ELR (cell line): ENCODE measurements at places on chromosomes 4 and X.

- DNase-seq = peak; percentile 68
Measured at GRCh38 chr4:163544407-163545038, 50.0 kb downstream of the TMA16 start.

- no peak for DNase-seq
Measured at GRCh38 chrX:68570598-68570997, 71.7 kb downstream of the YIPF6 start.

GRCh38 chr4:189083769-189084168 is 856.9 kb upstream of the FRG1 start:
- DNase-seq = no peak

GRCh38 chrX:45479196-45479834 is 278.6 kb upstream of the DIPK2B start:
- DNase-seq = peak; percentile 90

- DNase-seq = no peak
Measured at GRCh38 chrX:99705701-99706100, 704.4 kb downstream of the PCDH19 start.

DNA sequence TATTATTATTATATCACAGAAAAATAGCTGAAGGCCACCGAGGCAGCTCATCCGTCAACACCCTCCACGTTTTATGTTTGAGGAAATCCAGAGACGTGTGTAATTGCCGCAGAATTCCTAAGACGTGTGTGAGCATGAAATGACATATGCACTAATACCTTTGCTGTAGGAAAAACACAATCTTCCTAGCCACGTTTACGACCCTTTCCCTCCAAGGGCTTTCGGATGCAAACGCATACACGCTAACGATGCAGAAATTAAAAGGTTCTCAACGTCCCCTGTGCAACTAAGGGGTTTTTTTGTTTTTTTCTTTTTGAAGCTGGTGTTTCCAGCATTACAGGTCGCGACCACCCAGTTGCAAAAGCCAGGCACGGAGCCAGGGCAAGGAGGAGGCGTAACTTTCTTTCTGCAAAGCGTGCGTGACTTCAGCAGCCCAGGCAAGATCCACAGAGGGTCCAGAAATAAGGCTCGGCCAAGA is 33.8 kb downstream of the CRLF2 start:
- DNase-seq = peak; percentile 41

DNA sequence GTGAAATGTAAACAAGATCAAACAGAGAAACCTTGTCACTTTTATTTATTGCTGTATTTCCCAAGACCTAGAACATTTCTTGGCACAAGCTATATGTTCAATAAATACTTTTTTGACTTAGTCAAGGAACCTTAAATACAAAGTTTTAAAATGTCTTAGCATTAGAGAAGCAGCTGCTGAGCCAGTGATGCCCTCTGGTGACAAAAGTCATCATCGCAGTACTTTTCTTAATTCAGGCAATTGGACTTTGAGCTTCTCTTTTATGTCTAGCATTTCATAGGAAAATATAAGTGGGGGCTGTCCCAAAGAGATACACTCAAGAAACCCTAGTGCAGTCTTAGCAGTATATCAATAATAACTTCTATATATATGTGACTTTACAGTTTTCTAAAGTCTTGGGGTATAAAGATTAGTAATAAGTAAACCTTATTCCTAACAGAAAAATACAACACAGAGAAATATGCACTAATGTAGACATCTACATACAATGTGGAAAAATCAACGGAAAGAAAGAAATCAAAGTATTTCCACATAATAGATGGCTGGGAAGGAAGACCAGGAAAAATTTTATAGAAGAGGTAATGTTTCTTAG is 118.4 kb downstream of the DTHD1 start:
- DNase-seq = peak; percentile 41

GRCh38 chrX:64192673-64193072 is 12.8 kb downstream of the AMER1 start:
- DNase-seq = no peak

DNA sequence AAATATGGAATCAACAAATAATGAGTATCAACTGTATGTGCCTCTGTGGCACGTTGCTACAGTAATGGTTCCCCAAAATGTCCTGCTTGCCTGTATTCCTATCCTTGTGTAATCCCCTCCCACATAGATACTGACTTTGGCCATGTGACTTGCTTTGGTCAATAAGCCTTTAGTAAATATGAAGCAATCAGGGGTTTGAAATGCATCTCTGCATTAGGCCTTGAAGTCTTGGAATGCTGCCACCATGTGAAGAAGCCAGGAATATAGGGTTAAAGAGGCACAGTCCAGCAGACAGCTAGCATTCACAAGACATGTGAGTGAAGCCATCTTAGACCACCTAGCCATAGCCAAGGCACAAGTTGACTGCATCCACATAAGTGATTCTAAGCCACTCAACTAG is 190.9 kb downstream of the GABRB1 start:
- DNase-seq = peak; percentile 24

DNA sequence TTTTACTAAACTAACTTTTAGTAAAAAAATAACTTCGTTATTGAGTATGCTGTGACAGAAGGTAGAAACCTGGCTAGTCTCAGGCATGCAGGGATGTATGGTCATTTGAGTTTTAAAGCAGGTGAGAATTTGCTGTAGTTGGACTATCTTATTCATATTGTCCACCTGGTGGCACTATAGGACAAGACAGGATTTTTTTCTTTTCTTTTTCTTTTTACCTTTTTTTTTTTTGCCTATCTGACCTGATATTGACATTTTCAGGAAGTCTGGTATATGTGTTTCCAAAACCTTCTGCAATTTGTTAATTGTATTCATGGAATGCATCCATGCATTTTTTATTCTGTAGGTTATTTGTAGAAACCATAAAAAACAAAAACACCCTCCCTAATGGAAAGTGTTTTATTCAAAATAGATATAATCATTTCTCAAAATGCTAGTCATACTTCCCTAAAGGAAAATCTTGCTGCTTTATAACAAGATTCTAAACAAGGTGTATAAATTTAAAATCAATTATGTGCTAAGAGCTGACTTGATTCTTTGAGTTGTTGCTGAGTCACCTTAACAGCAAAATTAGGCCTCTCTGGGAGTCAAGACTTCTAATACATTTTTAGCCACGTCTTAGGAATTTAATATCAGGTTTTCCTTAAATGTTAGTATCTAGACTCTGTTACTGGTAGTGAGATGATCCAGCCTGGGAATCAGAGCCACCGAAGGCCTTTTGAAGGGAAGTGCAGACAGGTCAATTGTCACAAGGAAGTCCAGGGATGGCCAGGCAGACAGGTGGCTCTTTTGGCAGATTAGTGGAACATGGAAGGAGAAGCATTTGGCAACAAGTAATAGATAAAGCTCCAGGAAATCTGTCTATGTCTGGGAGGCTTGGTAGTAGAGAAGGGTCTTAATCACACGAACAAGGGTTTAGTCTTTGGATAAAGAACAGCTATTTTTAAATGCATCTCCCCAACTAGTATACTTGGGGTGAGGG is 201.3 kb upstream of the GNPDA2 start:
- DNase-seq = peak; percentile 39

DNA sequence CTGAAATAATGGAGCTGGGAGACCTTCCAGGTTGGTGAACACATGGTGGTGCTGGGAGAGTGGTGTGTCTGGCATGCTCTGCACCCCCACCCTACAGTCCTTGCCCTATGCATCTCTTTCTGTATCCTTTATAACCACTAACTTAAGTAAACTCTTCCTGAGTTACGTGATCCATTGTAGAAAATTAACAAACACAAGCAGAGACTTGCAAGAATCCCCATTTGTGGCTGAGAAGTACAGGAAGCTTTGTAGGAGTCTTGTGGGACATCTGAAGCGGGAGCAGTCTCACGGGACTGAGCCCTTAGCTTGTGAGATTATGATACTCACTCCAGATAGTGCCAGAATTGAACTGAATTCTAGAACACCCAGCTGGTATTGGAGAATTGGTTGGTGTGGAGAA is 14.3 kb upstream of the FAM13A start:
- DNase-seq = no peak

DNA sequence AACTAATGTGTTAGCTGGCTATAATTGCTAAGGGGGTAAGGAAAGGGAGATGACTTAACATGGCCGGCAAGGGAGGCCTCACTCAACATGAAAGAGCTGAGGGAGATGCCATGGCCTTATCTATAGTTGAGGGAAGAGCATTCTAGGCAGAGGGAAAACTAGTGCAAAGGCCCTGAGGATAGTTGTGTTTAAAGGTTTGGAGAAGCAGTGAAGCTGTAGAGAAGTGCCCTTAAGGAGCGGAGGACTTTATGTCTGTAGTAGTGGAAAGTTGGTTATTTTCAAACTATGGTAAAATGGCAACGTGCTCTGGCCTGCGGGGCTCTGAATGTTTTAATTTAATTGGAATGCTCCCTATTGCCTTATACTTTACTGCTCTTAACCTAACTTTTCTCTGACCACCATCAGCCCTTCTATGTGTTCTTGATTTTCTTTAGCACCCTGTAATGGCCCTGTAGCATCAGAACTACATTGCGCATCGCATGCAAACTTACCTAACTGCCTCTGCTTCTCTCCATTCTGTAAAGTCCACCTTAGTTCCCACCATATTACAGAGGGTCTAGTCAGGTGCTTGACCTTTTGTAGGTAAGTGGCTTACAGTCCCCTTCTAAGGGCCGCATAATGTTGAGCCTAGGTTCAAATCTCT is 35.8 kb downstream of the ERVMER34-1 start:
- DNase-seq = no peak

- DNase-seq = peak; percentile 33
Measured at GRCh38 chr4:104064646-104065577, 345.1 kb upstream of the TACR3 start.

DNA sequence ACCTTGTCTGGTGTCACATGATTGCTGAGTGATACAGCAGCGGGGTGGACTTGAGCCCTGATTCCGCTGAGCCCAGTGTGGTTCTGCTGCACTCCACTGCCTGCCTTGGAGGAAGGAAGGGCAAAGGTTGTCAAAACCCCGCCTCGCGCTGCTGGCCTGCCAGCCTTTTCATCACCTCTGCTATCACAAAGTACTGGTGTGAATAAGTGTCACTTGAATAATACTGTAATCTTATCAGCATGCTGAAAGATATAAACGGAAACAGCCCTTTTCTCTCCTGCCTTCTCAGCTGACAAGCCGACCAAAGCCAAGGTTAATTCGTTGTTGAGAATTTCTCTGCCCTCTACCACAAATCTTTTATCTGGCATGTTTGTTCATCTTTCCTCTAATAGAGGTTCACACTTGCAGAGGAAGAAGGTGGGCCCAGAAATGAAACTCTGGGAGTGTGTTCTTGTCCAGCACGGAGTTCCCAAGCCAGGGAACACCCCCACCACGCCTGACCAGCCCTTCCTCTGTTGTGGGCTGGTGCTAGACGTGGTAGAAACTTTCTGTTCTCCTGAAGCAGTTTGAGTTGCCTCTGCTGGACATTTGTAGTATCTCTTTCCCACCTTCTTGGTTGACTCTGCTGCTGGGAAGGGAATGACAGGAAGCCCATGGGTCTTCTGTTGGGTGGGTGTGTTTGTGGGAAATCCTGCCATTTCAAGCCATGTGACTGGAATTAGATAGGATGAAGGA is 21.5 kb downstream of the FHDC1 start:
- no peak for DNase-seq

DNA sequence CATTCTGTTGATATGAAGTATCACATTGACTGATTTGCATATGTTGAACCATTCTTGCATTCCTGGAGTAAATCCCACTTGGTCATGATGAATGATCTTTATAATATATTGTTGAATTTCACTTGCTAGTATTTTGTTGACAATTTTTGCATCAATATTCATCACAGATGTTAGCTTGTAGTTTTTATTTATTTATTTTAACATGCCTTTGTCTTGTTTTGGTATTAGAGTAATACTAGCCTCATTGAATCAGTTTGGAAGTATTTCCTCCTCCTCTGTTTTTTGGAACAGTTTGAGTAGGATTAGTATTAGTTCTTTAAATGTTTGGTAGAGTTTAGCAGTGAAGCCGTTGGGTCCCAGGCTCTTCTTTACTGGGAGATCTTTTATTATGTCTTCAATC is 13.9 kb upstream of the ADH1C start:
- DNase-seq = no peak

DNA sequence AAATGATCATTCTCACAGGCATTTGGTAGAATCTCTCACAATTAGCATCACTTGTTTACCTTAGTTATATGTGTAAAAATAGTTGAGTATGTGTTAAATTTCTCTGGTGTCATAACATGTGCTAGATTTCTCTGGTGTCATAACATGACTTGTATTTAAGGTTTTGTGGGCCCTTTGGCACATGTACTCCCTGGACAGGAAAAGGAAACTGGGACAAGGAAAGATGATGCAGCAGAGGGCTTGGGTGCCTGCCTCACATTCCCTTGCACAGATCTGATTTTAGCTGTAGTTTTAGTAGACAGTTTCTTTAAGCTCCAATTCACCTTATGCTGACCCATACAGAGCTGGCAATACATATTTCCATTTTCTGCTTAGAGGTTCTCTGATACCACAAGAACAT is 726.0 kb downstream of the C4orf33 start:
- no peak for DNase-seq

- DNase-seq = no peak
Measured at GRCh38 chr4:139564502-139564901, 8.5 kb upstream of the SETD7 start.

GRCh38 chr4:138222046-138222445 is 20.1 kb downstream of the SLC7A11 start:
- DNase-seq = peak; percentile 66

DNA sequence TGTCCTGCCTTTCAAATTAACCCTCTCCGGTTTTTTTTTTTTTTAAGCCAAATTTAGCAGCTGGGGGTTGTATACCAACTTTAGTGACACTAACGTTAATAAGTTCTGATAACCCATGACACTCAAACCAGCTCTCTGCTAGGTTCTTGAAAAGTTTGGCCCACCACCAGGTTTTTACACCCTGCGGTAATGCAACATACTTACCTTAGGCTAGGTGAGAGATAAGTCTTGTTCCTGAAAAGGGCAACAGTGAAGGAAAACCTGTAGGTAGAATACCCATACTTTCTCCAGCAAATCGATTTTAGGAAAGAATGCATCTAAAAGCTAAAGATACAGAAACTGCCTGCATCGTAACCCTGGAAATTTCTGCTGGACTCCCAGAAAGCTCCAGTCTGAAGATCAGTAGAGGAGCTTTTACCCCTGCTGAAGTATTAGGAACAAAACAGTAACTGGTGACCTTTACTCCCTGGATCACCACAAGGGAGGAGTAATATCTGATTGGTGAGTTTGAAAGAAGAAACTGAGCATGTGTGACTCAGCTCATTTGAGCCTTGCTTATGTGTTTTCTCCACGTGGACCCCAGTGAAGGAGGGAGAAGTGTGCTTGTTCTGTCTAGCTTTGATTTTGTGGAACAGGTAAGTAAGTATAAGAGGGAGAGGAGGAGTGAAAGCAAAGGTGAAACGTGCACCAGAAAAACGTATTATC is 34.4 kb upstream of the COX18 start:
- peak; percentile 17 for DNase-seq
